NCI-H1105 treated with DMSO at 0.1 percent for 48 hours (cell line): ENCODE measurements at places on chromosomes 6 and 20.

DNA sequence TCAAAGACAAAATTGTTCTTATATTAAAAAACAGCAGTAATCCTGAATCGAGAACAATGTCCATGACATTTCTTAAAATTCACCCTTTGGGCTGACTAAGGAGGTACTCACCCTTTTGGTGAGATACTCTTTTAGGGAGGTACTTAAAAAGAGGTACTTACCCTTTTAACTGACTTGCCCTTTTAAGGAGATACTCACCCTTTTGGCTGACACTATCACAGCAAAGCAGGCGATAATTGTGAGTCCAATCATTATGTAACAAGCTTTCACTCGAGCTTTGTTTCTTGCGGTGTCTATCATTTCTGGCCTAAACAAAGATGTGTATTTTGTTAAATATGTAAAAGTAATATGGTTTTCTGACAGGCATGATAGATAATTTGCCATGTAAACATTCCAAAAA, 3.7 kb downstream of the FAM162B start:
- no peak for DNase-seq

GRCh38 chr6:109446541-109446940, 6.0 kb downstream of the SMPD2 start:
- no peak for DNase-seq

DNA sequence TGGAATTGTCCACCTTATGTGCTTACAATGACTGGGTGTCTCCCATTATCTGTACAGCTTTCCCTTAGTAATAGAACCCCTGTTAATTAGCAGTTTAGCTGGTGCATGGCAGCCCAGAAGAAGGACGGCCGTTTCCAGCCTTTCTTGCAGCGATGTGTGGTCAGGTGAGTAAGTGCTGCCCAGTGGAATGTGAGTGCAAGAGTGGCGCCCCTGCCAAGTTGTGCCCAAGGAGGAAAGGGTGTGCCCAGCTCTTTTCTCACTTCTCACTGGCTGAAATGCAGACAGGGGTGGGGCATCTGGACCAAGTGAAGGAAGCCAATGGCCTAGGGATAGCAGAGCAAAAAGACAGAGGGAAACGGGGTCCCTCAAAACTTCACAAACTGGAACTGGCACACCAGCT, 296.8 kb downstream of the PREX1 start:
- no peak for DNase-seq

- DNase-seq: no peak
Measured at GRCh38 chr6:53095270-53095669, 30.1 kb downstream of the FBXO9 start.

- DNase-seq: no peak
Measured at GRCh38 chr20:63748934-63749270, 9.3 kb downstream of the SLC2A4RG start.

- no peak for DNase-seq
Measured at GRCh38 chr20:10708351-10709185, 34.8 kb upstream of the JAG1 start.

DNA sequence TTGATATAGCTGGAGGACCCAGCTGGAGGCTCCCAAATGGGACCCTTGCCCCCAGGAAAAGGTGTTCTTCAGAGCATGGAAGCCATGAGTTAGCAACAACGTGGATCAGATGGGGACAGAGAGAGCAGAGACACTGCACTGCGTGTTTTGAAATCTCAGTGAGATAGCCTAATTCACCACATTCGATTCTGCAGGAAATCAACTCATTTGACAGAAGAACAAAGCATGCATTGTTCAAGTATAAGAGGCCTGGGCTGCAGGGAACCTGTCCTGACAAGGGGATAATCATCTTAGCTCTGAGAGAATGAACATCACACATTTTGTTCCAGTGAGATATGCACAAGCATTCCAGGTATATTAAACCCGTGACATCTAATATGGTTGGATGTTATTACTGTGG, 450.2 kb downstream of the CDH26 start:
- DNase-seq: no peak

DNA sequence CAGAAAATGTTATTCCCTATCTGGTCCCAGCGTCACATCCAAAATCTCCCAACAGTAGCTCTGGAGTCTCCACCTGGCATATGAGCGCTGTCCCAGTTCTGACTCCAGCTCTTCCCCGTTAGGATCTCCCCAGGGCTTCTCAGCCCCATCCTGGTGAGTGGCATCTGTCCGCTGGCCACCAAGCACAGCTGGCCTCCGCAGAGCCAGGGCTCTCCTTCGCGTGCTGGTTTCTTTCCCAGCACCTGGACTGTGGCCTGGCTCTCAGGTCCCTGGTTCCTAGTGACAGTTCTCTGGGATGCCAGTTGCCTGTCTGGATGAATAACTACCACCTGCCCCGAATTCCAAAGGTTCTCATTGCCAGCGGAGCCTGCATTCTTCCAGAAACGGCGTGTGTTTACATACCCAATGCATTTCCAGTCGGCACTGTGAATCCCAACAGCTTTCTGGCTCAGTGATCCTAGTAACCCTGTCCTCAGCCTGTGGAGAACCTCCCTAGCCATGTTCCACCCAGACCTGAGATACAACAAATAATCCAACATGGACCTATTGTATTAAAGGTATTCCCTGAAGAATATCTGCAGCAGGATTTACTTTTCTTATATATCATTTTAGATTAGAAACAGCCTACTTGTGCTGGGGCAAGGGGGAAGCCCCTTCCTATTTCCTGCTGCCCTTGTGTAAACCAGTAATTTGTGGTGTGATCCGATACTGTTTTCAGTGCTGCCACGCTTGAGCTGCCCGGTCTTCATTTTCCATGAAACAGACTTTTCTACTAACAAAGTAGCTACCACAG, 69.9 kb upstream of the PDE10A start:
- DNase-seq: no peak

DNA sequence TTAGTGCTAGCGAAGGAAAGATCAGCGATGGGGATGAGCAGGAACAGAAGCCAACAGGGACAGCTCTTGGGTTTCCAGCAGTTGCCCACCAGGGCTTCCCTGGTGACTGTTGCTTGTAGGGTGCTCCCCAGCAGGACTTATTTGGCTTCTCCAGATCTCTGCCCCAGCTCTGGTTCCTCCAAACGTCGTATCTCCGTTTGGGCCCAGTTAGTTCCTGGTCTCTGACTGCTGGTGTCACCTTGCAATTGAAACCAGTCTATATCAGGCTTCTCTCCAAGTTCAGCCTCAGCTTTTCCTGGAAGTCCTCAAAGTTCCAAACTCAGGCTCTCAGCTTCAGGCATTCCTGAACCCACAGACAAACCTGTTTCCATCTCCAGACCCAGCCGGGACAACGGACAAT, 70.8 kb upstream of the NXT1 start:
- DNase-seq: no peak

- DNase-seq: peak; percentile 24
Measured at GRCh38 chr20:47334022-47334551, 22.4 kb downstream of the ZMYND8 start.

GRCh38 chr20:46695892-46696291, 6.6 kb upstream of the TP53RK start:
- DNase-seq: no peak

DNA sequence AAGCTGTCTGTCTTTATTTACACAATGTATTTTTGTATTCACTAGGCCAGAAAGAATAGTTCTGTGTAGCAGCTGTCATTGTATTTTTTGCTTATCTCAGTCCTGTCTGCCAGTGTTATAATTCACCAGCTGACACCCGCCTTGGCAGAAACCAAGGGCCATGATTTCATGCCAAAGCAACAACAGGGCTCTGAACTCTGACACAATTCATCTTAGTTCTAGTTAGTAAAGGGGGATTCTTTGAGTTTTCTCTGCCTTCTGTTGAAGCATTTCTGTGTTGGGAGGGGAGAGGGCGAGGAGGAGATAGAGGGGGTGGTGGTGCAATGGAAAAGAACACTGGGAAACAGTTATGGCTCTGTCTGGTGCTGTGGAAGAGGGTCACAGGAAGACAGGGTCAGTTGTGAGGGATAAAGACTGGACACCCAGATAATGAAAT, 684.6 kb upstream of the MARCKS start:
- DNase-seq: peak; percentile 91

DNA sequence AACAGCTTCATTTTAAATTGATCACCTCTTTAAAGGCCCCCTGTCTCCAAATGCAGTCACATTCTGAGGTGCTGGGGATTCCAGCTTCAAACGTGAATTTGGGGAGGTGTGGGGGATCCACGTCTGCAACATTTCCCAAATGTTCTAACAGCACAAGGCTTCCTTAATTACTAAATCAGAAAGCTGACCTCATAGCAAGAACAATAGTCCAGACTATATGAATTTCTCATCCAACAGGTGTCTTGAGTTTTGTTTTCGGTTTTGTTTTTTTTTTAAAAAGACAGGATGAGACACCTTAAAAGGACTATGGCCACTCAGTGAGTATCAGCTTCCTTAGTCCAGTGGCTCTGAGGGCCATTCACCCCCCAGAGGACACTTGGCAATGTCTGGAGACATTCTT, 11.5 kb downstream of the ATP9A start:
- no peak for DNase-seq

DNA sequence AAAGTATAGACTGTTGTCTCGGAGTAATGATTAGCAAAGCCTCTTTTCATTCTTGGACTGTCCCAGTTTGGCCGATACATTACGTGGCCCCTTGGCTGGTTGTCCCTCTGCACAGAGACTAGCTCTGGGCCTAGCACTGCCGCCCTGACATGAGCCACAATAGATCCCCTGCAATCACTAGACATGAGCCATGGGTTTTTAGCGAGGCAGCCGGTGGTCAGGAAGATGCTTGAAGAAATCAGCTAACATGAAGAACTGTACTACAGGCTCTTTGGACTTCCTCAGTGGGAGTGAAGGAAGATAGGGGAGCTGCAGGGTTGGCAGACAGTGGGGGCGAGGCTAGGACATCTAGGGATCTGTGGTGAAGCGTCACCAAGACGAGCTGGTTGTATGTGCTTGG, 11.0 kb downstream of the DUSP22 start:
- DNase-seq: no peak

DNA sequence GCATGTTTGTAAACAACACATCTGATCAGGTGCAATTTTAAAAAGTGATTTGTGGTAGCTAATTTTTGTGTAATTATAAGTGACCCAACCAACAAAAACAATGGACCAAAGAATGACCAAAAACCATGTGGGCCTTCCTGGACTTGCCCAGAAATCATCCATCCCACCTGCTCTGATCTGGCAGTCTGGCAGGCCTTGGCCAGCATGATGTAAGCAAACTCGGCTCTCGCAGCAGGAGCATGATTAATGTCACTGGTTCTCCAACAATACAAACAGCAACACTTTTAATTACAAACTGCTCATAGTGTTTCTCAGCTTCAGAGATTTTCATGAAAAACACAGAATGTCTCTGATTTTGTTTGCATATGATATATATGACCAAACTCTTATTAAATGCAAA, 16.1 kb downstream of the TP53INP2 start:
- DNase-seq: no peak

GRCh38 chr6:77457720-77458349, 5.5 kb downstream of the HTR1B start:
- peak; percentile 57 for DNase-seq

DNA sequence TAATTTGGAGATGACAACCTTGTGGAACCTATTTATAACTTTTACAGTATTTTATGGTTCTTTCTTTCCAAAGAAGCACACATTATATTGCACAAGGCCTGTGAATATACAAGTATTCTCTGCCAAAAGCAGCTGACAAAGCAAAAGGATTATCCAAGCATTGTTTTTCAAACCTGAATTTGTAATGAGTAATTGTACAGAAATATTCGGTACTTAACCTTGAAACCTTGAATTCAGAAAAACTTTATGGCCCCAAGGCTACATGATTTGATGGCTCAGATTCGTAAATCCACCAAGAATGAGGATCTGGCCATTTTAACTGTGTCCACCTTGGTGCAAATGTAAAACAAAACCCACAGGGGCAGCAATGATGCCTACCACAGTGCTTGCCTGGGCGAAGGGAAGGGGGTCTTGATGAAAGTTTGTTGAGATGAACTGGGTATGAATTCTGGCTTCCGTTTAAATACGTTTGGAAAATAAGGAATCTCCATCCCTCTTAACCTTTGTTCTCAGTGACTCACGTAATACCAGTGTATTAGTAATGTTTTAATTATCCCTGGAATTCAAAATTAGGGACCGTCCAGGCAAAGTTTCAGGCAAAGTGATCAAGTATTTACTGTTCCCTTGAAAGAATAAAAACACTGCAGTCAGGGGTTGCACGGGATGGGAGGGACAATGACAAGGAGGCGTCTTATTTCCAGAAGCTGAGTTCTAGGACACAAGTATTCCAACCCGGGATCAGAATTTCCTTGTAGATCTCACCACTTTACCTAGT, 2.7 kb upstream of the RBM24 start:
- no peak for DNase-seq

DNA sequence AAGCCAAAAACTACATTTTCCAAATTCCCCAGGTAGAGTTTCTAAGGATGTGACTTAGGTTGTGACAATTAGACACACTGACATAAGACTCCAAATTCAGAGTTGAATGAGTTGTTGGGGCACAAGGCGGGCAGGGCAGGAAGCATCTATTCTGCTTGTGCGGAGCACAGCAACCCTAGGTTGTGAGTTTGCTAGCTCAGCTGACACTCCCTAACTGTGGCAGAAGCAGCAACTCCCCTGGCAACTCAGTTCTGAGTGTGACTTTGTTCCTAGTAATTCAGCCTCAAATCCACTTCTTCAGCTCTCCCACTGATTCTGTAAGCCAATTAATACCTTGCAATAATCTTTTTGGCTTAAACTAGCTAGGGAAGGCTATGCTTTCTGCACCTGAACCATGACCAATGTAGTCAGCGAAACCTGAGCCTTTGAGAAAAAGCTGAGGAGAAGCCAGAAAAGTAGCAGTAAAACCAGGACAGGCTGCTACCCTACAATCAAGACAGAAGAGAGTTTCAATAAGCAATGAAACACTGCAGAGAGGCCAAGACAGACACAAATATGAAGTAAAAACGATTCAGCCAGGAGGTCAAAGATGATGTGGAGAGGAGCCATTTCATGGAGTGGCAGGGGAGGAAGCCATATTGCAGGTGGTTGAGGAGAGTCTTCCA, 30.0 kb upstream of the PAQR8 start:
- DNase-seq: no peak

DNA sequence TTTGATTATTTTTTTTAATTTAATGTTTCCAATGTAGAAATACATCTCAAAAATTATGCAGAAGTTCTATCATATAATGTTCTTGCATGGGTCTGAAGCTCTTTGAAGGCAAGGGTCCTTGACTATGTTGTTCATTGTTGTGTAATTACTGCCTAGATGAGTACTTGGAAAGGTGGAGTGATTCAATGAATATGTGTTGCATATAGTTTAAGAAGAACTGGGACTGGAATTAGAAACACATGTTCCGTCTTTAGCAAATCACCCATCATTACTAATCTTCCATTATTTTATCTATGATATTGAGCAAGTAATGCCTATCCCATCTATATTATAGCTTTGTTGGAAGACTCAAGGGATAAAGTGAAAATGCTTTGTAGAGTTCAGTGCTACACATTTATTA, 147.3 kb downstream of the LAMA2 start:
- DNase-seq: no peak

DNA sequence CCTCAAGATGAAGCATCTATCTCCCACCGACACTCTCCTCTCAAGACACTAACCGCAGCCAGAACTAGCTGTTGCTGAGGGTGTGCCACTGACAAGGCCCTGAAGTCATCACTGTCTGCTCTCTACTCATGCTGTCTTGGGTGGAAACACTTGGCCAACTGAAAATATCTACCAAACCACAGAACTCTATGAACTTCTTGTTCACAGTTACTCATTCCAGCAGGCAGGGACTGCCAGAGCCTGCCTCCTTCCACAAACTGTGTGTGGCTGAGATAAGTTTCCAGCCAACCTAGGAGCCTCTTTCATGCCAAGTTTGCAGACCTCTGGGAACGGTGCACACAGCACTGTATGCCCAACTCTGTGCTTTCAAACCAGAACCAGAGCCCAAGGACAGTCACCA, 45.5 kb upstream of the NXT1 start:
- DNase-seq: no peak

GRCh38 chr6:112701201-112701600, 354.1 kb downstream of the RFPL4B start:
- peak; percentile 75 for DNase-seq
